Smooth muscle cell of the brain vasculature (primary cell): ENCODE measurements at places on chromosomes 6 and 20.

DNA sequence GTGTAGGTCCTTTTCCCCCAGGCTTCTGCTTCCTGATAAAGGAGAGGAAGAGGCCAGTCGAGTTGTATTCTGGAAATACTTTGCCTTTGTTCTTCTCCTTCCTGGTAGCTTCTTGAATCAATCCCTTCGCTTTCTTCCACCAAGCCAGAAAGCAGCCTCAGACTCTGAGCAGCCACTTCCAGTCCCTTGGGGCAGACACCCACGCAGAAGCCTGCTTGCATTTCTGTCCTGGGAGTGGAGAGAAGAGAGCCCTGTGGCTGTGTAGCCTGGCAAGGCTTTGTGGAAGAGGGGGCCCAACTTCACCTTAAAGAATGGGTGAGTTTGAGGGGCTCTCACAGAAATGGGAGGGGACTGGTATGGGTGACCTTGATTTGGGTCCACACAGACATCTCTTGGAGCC lies 211.0 kb upstream of the SSTR4 start:
- DNase-seq, result no peak

DNA sequence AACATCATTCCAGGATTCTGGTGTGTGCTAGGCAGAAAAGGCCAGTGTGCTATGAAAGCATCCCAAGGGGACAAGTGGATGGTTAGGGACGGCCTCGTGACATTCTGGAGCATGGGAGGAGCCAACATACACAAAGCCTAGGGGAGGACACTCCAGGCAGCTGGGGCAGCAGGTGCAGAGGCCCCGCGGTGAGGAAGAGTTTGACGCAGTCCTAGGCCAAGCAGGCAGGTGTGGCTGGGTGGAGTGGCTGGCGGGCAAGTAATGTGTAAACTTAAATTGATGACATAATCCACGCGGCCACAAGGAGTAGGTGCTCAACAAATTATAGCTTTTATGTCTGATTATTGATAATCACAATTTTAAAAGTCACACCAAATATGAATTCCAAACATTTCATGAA lies 93.6 kb downstream of the TMEM242 start:
- no peak for DNase-seq

DNA sequence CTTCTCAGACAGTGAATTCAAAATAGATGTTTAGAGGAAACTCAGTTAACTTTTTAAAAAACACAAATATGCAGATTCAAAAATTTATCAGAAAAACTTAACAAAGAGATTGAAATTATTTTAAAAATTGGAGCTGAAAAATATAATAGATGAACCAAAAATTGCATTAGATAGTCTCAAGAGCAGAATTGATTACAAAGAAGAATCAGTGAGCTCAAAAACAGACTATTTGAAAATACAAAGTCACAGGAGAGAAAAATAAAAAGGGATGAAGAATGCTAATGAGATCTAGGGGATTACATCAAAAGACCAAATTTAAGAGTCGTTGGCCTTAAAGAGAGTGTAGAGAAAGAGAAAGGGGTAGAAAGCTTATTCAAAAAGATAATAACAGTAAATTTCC lies 700.5 kb downstream of the COL12A1 start:
- no peak for DNase-seq

- DNase-seq, result no peak
These were observed 47.9 kb downstream of the KHDC1L start for GRCh38 chr6:73177221-73177944.

DNA sequence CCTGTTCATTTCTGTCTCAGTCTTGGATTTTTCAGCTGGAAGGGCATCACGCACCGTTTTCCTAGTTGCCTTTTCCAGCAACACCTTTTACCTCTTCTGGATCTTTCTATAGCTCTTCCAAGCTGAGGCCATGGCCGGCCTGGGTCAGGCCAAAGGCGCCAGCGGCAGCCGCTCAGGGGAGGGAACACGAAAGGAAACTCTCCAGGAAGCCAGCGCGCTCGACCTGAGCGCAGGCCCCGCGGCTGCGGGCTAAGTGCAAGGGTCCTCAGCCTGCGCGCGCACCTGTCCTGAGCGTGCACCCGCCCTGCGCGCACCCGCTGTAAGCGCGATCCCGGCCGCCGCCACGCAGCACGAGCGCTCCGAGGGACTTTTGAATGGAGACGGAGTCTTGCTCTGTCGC lies 43.8 kb upstream of the TMEM181 start:
- no peak for DNase-seq

GRCh38 chr6:33314943-33315792 lies 1.3 kb upstream of the TAPBP start:
- DNase-seq, result no peak

- DNase-seq, result no peak
These were observed 12.4 kb upstream of the MYLK2 start for GRCh38 chr20:31806564-31807355.

GRCh38 chr20:11267131-11267761 lies 593.4 kb upstream of the JAG1 start:
- peak; percentile 89 for DNase-seq

DNA sequence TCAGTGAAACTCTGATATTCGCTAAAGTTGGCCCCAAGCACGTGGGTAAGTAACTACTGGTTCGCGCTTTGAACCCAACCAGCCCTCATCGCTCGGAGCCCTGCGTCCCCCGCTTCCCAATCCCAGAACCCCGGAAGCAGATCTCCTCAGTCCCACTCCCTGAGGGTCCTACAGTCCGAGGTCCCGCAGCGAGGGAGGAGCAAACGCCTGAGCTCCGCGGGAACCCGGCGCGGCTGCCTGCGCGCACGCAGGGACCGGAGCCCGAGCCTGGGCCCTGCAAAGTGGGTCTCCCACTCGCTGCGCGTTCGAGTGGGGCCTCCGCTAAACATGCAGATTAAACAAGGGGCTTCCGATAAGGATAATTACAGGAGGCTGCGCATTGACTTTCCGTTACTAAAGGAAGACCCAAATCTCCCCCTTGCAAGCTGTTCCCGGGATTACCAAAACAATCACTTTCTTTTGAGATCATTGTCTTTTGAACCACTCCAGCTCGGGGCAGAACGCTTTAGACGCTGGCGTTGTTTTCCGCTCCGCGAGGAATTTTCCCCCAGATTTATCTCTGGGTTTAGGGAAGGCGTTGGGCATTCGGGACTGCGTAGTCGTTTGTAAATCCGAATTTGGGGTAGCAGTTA lies 1.3 kb upstream of the VSX1 start:
- no peak for DNase-seq

DNA sequence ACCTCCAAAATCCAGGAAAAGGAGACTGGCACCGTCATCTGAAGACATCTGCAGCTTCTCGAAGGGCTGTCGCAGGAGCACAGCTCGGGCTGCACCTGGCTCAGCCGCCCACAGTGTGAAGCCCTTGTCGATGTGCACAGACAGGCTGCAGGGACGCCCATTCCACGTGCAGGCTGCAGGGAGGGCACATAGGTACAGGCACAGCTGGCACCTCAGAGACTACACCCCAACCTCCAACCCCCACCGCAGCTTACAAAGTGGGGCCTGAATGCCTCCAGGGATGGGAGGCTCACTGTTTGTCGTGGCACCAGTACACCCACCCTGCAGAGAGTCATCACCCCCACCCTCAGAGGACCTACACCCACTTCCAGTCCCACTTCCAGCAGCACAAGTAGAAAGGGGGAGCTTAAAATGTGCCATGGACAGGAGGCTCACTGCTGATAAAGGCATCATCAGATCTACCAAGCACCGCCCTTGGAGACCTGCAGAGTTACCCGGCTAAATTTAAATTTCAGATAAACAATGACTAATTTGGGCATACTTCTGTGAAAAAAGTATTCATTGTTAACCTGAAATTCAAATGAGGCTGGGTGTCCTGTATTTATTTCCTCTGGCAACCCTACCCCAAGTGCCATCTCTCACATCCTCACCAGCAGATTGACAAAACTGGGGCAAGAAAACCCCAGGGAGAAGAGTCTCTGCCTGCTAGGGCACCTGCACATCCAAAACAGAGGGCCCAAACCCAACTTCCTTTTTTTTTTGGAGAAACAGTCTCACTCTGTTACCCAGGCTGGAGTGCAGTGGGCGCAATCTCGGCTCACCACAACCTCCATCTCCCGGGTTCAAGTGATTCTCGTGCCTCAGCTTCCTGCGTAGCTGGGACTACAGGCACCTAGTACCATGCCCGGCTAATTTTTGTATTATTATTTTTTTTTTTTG lies 7.7 kb upstream of the CDK5RAP1 start:
- no peak for DNase-seq

- no peak for DNase-seq
These were observed 27.9 kb downstream of the SDCBP2 start for GRCh38 chr20:1301031-1301529.

DNA sequence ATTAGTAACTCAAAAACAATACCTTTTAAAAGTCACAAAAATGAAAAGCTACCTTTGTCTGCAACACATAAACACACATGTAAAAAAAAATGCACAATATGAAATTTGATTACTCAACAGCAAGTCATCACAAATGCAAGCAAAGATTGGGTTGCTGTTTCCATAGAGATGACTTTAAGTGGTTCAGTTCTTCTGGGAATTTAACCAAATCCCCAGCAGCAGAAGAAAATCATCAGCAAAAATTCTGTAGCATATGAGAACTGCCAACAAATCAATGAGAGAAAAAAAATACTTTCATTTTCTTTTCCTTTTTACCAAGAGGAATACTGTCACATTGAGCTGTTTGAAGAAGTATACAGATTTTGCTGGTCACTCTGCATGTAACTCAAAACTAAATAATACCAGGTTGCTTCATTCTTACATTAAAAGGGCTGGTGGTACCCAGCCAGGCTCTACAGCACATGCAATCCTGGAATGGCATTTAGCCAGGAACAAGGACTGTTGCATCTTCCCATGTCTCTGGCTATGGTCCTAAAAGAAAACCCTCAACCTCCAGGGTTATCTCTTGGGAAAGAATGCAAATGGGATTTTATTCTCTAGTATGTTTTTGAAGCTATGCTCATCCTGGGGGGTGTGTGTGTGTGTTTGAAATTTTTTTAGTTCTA lies 158.3 kb downstream of the OPRM1 start:
- peak; percentile 10 for DNase-seq

GRCh38 chr6:76250666-76251065 lies 178.2 kb upstream of the IMPG1 start:
- no peak for DNase-seq

GRCh38 chr20:53294804-53295203 lies 298.8 kb downstream of the ZNF217 start:
- no peak for DNase-seq

GRCh38 chr20:25258476-25258805 lies 10.6 kb downstream of the PYGB start:
- no peak for DNase-seq

DNA sequence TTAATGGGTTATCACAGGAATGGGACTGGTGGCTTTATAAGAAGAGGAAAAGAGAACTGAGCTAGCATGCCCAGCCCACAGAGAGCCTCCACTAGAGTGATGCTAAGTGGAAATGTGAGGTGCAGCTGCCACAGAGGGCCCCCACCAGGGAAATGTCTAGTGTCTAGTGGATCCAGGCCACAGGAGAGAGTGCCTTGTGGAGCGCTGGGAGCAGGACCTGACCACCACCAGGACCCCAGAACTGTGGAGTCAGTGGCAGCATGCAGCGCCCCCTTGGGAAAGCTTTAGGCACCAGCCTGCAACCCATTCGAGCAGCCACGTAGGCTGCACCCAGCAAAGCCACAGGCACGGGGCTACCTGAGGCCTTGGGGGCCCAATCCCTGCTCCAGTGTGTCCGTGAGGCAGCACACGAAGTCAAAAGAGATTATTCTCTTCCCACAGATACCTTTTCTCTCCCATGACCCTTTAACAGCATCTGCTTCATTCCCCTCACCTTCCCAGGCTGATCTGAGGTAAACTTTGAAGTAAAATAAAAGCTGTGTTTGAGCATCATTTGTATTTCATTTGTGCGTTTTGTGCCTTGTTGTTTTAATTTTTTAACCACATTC lies 4.4 kb downstream of the HLA-E start:
- no peak for DNase-seq

DNA sequence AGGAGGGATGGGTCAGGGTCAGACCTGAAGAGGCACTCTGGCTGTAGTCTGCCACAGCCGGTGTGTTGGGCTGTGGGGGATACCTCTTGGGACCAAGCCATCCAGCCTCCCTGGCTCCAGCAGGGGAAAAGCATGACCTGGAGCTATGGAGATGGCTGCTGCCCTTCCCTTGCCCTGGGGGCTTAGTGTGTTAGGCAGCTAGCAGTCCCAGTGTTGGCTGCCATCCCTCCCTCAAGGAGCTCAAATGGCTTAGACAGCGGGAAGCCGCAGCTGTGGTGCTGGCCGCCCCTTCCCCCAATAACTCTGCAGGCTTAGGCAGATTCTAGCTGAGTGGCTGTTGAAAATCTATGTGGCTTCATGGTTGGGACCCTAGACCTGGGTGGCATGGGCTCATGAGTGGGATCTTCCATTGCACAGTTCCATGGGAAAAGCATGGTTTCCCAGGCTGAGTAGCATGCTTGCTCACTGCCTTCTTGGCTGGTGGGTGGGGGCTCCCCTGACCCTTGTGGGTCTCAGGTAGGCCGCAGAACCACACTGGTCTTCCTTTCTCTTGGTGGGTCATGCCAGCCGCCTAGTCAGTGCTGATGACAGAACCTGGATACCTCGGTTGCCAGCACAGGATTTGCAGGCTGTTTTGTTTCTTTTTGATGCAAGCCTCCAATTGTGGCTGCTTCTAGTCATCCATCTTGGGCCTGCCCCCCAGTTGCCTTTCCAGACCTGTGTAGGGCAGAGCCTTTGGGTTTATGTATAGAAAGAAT lies 69.0 kb upstream of the AHI1 start:
- DNase-seq, result no peak

DNA sequence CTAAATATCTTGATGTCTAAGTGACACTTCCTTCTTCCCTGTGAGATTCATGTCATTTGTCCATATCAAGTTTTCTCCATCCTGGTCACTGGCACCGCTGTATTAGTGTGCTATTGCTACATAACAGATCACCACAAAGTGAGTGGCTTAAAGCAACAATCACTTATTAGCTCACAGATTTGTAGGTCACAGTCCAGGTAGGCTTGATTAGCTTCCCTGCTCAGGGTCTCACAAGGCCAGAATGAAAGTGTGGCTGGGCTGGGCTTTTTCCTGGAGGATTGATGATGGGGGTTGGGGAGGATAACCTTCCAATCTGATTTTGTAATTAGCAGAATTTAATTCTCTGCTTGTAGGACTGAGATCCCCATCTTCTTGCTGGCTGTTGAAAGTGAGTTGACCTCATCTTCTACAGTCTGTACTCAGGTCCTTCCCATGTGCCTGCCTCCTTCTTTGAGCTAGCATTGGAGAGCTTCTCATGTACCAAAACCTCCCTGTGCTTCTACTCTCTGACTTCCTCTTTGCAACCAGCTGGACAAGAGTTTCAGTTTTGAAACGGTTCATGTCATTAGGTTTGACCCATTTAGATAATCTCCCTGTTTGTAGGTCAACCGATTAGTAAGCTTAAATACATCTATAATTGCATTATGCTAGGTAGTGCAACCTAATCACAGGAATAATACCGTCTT lies 152.4 kb upstream of the MAN1A1 start:
- DNase-seq, result no peak

DNA sequence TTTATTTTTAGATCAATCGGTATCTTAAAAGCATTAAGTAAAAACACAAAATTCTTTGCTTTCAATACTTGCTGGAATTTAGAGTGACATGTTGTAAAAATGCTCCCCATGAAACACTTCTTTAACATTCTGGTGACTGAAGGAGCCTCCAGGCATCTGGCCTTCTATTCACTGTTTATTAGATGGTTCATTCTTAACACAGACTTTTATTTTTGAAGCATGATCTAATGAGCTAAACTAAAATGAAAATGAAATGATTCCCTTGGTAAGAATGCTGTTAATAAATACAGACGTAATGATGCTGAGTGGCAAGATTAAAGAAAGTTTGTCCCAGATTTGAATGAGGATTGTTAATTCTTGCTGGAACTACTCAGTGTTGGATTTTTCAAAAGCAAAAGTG lies 698.4 kb downstream of the TENT5A start:
- no peak for DNase-seq

- no peak for DNase-seq
These were observed 66.6 kb downstream of the PHACTR3 start for GRCh38 chr20:59670786-59671492.

- DNase-seq, result no peak
These were observed 17.1 kb upstream of the ERVFRD-1 start for GRCh38 chr6:11128608-11129007.
